ENCODE measurements at places on chromosomes 1 and 21.

- DNase-seq = peak; percentile 64
These were observed 7.6 kb downstream of the CDKN2C start for GRCh38 chr1:50977575-50978143.

DNA sequence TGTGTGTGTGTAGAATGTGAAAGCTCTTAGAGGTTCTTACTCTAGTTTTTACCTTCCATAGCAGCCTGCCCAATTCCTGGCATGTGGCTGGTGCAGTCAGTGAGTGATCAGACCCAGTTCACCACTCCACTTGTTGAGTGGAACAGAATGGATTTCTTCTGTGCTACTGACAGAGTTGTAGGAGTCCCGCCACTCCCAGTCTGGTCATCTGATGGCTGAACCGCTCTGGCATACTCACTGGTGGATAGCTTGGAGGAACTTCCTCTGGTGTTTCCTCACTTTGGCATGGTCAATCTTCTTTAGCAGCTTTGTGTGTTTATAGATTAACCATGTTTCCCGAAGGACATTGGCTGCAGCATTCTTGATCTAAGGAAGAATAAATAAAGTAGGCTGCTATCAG lies 106.7 kb upstream of the ADAR start:
- DNase-seq = peak; percentile 18

DNA sequence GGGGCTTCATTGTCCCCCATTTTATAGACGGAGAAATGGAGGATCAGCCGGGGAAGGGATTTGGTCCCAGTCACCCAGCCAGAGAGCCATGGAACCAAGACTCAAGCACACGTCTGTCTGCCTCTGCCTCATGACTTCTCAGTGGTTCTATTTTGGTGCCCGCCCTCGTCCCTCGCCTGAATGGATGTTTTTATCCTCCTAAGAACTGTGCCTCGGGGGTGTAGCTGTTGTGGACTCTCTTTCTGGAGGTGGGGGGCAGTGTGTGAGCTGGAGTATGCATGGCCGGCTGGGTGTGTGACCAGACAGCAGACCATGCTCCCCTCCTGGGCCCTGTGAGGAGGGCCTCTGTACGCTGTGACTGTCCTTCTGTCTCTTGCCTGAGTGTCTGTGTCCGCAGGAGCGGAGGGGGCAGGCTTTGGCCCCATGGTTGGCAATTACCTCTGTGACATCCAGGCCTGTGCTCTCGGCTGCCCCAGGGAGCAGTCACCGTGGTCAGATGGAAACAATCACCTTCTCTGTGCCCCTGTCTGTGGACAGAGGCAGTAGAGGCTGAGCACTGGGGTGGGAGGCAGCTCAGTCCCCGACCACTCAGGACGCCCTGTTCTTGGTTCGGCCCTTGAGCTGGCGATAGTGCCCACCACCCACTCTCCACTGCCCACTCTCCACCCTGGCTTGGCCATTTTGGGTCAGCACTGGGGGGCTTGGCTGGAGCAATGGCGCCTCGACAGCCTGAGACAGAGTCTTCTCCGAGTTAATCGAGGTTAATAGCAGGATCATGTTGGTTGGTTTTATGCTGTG lies 20.4 kb downstream of the WNT4 start:
- DNase-seq = no peak

- DNase-seq = no peak
These were observed 171.3 kb downstream of the HHAT start for GRCh38 chr1:210499956-210500355.

DNA sequence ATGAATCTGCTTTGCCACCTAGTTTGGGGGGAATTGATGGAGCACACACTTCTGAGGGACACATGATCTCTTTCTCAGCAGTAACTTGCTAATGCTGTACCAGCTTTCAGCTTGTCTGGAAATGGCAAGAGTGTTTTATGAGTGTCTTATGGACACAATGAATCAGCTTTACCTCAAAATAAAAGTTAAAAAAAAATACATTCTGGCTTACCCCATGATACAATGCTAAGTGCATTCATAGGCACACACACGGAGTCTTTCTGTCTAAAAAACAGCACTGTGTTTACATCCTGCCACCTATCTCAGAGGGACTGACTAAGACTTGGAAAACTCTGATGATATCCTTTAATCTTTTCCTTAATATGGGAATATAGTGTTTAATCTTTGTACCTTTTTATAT lies 455.5 kb upstream of the ADAMTS5 start:
- DNase-seq = no peak

DNA sequence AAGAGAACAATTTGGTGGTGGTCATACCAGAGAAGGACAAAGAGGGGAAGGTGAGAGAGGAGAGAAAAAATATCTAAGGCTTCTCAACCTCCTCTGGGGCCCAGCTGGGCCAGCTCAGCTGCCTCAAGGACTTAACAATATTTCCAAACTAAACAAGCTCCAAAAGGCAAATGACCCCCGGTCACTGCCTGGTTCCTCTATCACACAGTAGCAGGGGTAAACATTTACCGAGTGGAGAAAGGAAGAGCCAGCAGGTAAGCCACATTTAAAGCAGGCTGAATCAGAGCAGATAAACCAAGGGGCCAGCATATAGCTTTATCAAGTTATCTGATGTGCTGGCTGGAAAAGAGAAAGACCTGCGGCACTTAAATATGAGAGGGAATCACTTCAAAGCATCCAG lies 102.1 kb downstream of the KCND3 start:
- no peak for DNase-seq

GRCh38 chr1:14363707-14364413 lies 234.6 kb upstream of the KAZN start:
- DNase-seq = peak; percentile 82

- DNase-seq = no peak
These were observed 17.5 kb downstream of the LACTBL1 start for GRCh38 chr1:22955146-22955545.

DNA sequence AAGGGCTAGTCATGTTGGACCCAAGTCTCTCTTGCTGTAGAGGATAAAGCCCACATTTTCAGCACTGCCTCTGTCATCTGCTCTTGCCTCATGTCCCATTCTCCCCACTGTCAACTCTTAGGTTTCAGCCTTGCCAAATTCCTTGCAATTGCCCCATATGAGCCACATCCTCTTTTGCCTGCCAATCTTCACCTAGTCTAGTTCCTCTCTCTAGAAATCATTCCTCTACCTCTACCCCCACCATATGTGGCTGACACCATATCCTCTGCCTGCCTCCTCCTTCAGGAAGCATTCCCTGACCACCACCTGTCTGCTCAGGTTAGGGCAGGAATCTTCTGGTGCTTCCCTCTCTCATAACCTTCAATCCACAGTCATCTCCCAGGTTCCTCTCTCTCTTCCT lies 38.2 kb downstream of the SLC9A1 start:
- DNase-seq = no peak

Data from OCI-LY7 (cell line).